ENCODE measurements at places on chromosomes 1 and 21.

GRCh38 chr1:1120096-1120495, 4.2 kb upstream of the C1orf159 start:
- no peak for DNase-seq

- no peak for DNase-seq
Measured at GRCh38 chr21:37758982-37759381, 157.3 kb downstream of the KCNJ6 start.

DNA sequence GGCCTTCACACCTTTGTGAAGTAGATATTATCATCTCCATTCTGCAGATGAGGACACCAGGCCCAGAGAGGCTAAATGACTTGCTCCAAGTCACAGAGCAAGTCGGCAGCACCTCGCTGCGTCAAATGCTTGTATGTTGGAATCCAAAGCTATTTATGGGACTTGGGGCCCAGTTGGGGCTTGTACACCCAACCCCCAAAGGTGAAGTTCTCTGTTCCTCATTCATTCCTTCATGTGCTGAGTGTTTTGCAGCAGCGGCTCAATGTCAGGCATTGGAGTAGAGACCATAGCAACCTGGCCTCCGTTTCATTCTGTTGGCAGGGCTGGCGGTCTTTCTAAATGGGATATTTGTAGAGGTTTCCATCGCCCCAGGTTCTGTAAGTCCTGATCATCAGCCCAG, 113.4 kb upstream of the SLC25A33 start:
- no peak for DNase-seq

GRCh38 chr1:25550155-25550506, 6.7 kb downstream of the LDLRAP1 start:
- DNase-seq: no peak

DNA sequence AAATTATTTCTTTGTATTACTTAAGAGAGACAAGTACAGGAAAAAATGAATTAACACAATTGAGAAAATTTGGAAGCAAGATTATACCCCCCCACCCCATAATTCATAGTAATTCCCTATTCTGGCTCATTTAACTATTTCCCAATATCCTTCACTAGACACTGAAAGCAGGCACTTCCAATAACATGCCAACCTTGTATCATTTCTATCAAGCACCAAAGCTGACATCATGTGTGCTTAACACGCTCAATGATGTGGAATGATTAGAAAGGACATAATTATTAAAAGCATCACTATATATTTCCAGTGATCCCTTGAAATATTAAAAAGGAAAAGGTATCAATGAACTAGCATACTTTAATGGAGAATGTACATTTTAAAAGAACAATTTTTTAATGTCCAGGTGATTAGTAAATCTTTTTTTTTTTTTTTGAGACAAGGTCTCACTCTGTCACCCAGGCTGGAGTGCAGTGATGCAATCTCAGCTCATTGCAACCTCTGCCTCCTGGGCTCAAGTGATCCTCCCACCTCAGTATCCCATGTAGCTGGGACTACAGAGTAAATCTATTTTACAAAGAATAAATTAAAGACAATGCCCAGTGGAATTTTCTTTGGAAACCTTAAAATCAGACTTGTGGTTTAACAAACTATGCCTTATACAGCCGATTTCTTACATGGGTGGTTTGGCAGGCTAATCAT, 443.9 kb downstream of the DSCAM start:
- no peak for DNase-seq

- no peak for DNase-seq
Measured at GRCh38 chr1:29343908-29344307, 107.6 kb downstream of the PTPRU start.
